HepG2 (cell line): ENCODE measurements at places on chromosomes 6 and 20. TPM values are rescaled to one million over a fixed set of nuclear protein-coding genes. Genes with fewer than 3 reads are reported as not detected.

DNA sequence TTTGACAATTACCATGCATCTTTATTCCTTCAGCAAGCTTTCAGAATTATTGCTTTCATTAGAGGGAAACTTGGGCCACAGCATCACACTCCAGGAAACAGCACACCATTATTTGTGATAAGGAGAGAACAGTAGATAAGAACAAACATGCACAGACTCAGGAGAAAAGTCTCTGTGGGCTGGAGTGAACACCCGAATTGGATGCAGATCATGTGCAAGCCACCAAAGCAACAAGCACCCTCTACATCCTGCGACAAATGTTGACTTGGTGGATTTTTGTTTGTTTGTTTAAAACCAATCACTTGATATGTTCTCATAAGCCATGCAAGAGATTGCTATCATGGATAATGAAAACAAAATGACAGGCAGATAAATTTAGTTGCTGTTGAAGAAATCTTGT, 67.7 kb upstream of the ZFP64 start:
- no peaks in the 10 kb centered on the region for H3K27me3 ChIP-seq
- DNase-seq: no peak
- H3K4me1 ChIP-seq: no peaks in the 10 kb centered on the region
- no peak overlapping the region for H3K27ac ChIP-seq
- no peaks in the 10 kb centered on the region for H3K36me3 ChIP-seq
- no peak overlapping the region for H3K4me3 ChIP-seq

- H3K27ac ChIP-seq: no peak overlapping the region
- no peak for DNase-seq
- H3K36me3 ChIP-seq: peaks cover 48% of the 10 kb centered on the region
- H3K4me1 ChIP-seq: no peaks in the 10 kb centered on the region
- H3K27me3 ChIP-seq: no peaks in the 10 kb centered on the region
These were observed 422.9 kb upstream of the PLCB4 start for GRCh38 chr20:8646033-8646441.

Gene FAM83D
- total RNA-seq: 64.0 and 76.5 TPM in 2 replicates

GRCh38 chr6:105750089-105750488, 336.0 kb upstream of the PRDM1 start:
- no peak overlapping the region for H3K4me3 ChIP-seq
- H3K36me3 ChIP-seq: no peaks in the 10 kb centered on the region
- H3K27me3 ChIP-seq: no peaks in the 10 kb centered on the region; the same call in 1 of the 2 replicates
- no peaks in the 10 kb centered on the region for H3K4me1 ChIP-seq
- no peak for DNase-seq
- no peak overlapping the region for H3K27ac ChIP-seq

- no peaks in the 10 kb centered on the region for H3K27me3 ChIP-seq
- no peak for DNase-seq
- H3K4me3 ChIP-seq: no peak overlapping the region
- H3K4me1 ChIP-seq: peaks cover 40% of the 10 kb centered on the region
- no peak overlapping the region for H3K27ac ChIP-seq
These were observed 44.7 kb downstream of the NCOA3 start for GRCh38 chr20:47546184-47547033.

- DNase-seq: peak; percentile 93
- H3K27me3 ChIP-seq: no peaks in the 10 kb centered on the region
- peak overlapping the region; percentile 94 for H3K27ac ChIP-seq
- H3K4me1 ChIP-seq: peaks cover 94% of the 10 kb centered on the region
These were observed 90.1 kb upstream of the SLC22A16 start for GRCh38 chr6:110566346-110567125.

Gene TGM2
- 4.2 and 4.5 TPM in 2 replicates for total RNA-seq

Gene MEI4
- not detected in 2 replicates for total RNA-seq

- H3K27me3 ChIP-seq: peaks cover 3% of the 10 kb centered on the region; the same call in 1 of the 3 replicates
- H3K27ac ChIP-seq: peak overlapping the region; percentile 68
- peak overlapping the region; percentile 75 for H3K4me3 ChIP-seq
- no peaks in the 10 kb centered on the region for H3K36me3 ChIP-seq
- peak; percentile 39 for DNase-seq
These were observed 729 bp upstream of the ZHX3 start for GRCh38 chr20:41318271-41318649.

- peaks cover 39% of the 10 kb centered on the region for H3K4me1 ChIP-seq
- no peak overlapping the region for H3K27ac ChIP-seq
- DNase-seq: no peak
- H3K27me3 ChIP-seq: 0 out of 2 replicates have a peak, but pooled peaks cover 2% of the 10 kb centered on the region
- H3K36me3 ChIP-seq: no peaks in the 10 kb centered on the region
These were observed 58.0 kb upstream of the CD93 start for GRCh38 chr20:23143986-23144690.

GRCh38 chr6:44232676-44233566, 9.5 kb downstream of the SLC29A1 start:
- H3K36me3 ChIP-seq: peaks cover 24% of the 10 kb centered on the region
- DNase-seq: no peak
- H3K27ac ChIP-seq: no peak overlapping the region
- no peak overlapping the region for H3K4me3 ChIP-seq
- H3K4me1 ChIP-seq: peaks cover 53% of the 10 kb centered on the region

DNA sequence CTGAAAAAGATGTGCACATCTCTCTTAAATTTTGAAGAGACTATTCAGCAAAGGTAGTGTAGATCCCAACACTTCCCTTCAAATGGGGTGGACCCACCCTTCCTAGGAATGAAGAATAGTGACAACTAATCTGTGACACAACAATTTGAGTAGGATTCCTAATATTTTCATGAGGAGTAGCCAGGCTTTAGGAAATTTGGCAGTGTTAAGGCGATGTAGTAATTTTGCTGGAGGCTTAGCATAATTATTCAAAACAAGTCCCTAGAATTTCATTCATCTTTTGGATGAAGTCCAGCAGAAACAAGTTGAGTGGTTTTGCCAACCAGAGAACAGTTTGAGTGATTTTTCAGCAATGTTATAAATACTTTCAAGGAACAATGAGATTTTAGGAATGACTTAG, 52.4 kb downstream of the ELOVL4 start:
- no peak for DNase-seq
- H3K27ac ChIP-seq: no peak overlapping the region
- H3K4me1 ChIP-seq: no peaks in the 10 kb centered on the region

DNA sequence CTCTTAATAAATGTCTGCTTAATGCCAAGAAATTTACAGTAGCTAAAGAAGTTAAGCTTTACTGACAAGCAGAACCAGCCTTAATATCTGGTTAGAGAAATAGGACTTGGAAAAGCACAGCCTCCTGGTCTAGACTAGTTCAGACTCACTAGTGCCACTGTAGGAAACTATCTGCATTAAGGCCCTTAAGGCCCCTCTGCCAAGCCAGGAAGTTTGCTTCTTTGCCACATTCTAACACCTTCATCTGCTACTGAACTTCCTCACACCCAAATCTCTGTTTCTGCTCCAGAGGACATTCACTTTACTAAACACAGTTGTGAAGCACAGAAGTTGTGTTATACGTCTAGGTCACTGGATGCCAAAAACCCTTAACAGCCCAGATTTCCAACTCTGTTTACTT, 302.8 kb downstream of the BTBD9 start:
- H3K4me1 ChIP-seq: no peaks in the 10 kb centered on the region; the same call in 1 of the 2 replicates
- H3K4me3 ChIP-seq: no peak overlapping the region
- no peaks in the 10 kb centered on the region for H3K36me3 ChIP-seq
- H3K27me3 ChIP-seq: no peaks in the 10 kb centered on the region
- DNase-seq: no peak

DNA sequence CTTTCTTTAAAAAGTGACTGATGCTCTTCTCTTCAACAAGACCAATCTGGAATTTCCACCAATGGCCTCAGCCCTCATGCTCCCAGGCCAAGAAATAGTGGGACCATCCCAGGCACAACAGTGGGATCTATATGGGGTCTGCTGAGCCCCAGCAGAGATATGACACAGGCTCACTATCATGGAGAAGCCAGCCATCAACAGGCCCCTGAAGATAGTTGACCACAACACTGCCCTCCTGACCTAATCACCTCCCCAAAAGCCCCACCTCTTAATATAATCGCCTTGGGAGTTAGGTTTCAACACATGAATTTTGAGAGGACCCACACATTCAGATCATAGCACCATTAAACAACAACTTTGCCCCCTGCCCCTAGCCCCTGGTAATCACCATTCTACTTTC, 16.8 kb upstream of the MCM3 start:
- peaks cover 73% of the 10 kb centered on the region for H3K4me1 ChIP-seq
- DNase-seq: no peak
- H3K27me3 ChIP-seq: no peaks in the 10 kb centered on the region
- no peak overlapping the region for H3K27ac ChIP-seq

- H3K27me3 ChIP-seq: no peaks in the 10 kb centered on the region
- no peak overlapping the region for H3K4me3 ChIP-seq
- no peak overlapping the region for H3K27ac ChIP-seq
- no peak for DNase-seq
- peaks cover 8% of the 10 kb centered on the region for H3K36me3 ChIP-seq
These were observed 29.8 kb downstream of the KCNS1 start for GRCh38 chr20:45070932-45071632.

- H3K27me3 ChIP-seq: no peaks in the 10 kb centered on the region
- no peaks in the 10 kb centered on the region for H3K36me3 ChIP-seq
- no peak overlapping the region for H3K4me3 ChIP-seq
- no peak for DNase-seq
- no peak overlapping the region for H3K27ac ChIP-seq
These were observed 9.8 kb upstream of the BTN1A1 start for GRCh38 chr6:26489996-26490964.

Gene SCUBE3
- not detected in 2 replicates for total RNA-seq

- no peaks in the 10 kb centered on the region for H3K36me3 ChIP-seq
- DNase-seq: peak; percentile 91
- H3K27ac ChIP-seq: peak overlapping the region; percentile 45
- peak overlapping the region; percentile 35 for H3K4me3 ChIP-seq
These were observed 49.4 kb upstream of the PTPN1 start for GRCh38 chr20:50460608-50461267.
